ENCODE measurements at places on chromosomes 7 and 10. TPM values are rescaled to one million over a fixed set of nuclear protein-coding genes. Genes with fewer than 3 reads are reported as not detected.

GRCh38 chr7:145557805-145558204, 558.8 kb upstream of the CNTNAP2 start:
- no peak for DNase-seq

LRMDA gene
- 30.2 TPM for polyA plus RNA-seq

DNA sequence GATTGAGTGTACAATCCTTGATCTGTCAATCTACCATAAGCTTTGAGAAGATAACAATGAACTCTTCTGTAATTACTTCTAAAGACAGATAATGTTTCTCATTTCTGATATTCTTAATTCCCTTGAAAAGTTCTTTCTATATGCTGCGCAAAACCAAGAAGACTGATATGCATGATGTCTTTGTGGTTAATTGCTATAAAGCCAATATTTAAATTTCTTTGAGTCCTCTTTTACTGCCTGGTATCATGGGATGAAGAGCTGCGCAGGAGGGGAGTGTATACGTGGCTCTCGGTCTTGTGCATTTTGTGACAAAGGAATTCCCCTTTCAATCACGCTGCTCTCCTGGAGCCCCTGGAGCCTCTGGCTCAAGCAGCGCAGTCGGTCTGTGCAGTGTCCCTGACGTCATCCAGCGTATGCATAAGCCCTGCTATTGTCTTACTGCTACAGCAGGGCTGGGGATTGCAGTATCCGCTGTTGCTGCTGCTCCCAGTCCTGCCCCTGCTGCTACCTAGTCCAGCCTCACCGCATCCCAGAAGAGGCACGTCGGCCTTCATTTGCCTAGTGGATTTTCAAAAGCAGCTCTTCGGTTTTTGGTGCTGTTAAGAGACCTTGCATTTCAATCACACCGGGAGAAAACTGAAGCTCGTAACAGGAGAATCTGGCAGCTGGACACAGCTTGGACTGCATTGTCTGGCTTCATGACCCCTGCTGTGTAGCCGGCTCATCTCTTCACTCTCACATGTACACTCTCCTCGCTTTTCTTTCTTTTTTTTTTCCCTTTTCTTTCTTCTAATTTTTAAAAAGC, 66.7 kb downstream of the ST7 start:
- peak; percentile 95 for DNase-seq

NEURL1 gene
- polyA plus RNA-seq, result 2.7 TPM

DNA sequence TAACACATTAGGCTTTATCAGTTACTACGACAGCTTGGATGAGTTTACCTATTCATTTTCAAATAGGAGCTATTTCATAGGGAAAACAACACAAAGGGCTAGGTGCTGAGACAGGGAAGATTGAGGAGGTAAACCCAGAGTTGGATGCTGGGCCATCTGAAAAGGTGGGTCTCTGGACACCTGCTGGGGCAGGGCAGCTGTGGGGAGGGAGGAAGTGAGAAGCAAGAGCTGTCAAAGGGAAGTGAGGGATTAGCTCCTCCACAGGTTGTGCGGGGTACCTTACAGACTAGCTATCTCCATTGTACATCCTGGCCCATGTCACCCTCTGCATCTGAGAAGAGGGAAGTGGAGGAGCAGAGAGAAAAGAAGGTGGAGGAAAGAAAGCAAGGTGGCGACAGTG, 48.9 kb downstream of the BLNK start:
- DNase-seq, result no peak

All from stomach (tissue), 19 donors.